ENCODE measurements at places on chromosomes 13 and 19.

DNA sequence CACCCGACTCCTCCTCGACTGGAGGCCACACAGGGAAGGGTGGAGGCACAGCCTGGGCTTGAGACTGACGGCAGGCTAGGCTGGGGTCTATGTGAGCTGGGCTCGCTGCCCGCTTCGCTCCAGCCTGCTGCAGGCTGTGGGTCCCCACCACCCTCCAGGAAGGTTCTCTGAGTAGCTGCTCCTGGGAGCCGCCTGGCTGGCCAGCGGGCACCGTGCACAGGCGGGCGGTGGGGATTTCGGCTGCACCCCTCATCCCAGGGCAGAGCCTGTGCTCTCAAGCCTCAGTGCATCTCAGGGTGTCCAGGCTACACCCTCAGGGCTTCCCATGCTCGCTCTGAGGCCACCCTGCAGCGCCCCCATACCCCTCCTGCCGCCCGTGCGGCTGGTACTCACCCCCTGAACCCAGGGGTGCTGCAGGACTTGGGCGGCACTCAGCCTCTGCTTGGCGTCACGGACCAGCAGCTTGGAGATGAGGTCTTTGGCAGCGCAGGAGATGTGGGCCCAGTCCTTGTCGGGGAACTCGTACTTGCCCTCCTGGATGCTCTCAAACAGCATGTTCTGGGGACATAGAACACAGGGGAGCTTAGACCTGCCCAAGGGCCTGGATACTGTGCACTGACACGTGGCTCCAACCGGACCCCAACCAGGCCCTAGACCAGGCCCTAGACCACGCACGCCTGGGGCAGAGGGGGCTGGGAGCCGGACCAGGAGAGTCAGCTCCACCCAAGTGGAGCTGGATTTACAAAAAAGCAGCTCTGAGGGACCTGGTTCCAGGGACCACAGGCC, 10.2 kb downstream of the MKNK2 start:
- DNase-seq, result no peak

DNA sequence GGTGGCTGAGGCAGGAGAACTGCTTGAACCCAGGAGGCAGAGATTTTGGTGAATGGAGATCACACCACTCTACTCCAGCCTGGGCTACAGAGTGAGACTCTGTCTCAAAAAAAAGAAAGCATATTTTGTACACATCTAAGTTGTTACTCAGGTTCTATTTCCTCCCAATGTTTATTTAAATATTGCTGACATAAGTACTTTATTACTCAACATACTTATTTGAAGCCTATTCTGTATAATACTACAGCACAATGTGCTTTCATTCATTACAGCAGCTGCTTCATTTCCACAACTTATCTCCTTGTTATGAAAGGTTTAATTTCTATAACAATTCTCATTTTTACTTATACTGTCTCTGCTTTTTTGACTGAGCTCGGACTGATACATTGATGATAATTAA, 495.7 kb downstream of the SLITRK1 start:
- DNase-seq, result no peak

- DNase-seq, result no peak
Observed at GRCh38 chr19:40056505-40056904, 474 bp upstream of the ZNF780B start.

DNA sequence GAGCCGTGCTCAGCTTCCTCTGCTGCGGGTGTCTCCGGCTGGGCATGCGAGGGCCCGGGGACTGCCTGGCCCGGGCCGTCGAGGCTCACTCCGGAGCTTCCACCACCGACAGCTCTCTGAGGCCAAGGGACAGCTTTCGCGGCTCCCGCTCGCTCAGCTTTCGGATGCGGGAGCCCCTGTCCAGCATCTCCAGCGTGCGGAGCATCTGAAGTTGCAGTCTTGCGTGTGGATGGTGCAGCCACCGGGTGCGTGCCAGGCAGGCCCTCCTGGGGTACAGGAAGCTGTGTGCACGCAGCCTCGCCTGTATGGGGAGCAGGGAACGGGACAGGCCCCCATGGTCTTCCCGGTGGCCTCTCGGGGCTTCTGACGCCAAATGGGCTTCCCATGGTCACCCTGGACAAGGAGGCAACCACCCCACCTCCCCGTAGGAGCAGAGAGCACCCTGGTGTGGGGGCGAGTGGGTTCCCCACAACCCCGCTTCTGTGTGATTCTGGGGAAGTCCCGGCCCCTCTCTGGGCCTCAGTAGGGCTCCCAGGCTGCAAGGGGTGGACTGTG, 1.2 kb downstream of the S1PR4 start:
- no peak for DNase-seq

DNA sequence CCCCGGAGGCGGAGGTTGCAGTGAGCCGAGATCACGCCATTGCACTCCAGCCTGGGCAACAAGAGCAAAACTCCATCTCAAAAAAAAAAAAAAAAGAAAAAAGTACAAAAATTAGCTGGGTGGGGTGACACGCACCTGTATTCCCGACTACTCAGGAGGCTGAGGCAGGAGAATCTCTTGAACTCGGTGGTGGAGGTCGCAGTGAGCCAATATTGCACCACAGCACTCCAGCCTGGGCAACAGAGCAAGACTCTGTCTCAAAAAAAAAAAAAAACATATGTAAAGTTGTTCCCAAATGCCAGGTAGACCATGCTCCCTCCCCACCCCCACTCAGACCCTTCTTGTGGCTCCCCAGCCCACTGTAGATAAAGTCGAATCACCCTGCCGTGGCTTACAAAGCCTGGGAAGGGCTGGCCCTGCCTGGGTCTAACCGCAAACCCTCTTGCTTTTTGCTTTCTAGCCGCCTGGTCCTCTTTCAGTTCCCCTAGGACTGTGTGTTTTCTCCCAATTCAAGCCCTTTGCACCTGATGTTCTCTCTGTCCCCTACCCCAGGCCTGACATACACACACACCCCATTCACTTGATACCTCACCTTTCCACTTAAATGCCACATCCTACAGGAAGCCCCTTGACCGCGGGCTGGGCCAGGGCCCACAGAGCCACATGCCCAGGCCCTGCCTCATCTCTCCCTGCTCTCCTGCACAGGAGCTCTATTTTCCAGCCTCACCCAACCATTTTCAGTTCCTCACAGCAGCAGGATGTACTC, 34.4 kb downstream of the MAP4K1 start:
- no peak for DNase-seq

- peak; percentile 23 for DNase-seq
Observed at GRCh38 chr13:44259045-44260027, 114.3 kb upstream of the SERP2 start.

DNA sequence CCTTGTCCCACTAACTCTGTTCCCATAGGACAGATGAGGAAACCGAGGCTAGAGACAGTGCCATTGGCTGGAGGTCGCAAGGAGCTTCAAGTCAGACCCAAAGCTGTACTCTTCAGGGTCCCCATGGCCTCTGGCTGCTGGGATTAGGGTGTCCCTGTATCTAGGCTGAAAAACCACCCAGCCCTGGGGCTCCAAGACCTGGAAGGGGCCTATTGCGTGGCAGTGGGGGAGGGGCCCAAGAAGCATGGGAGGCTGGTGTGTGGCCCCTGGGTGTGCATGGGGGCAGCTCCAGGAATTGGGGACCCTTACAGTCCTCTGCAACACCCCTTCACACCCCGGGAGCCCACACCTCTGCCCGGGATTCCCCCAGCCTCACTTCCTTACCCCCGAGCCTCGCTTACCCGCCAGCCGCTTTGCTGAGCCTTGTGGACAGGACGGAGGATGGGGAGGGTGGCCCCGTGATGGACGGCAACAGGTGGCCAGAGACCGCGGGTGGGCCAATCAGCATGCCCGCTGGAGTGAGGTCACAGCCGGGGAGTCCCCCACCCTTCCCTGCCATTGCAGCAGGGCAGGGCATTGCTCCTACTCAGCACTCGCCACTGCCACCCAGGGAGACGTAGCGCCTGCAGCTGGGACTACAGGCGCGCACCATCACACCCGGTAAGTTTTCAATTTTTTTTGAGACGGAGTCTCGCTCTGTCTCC, at the start of gene JSRP1:
Gene JSRP1, minus strand, starts transcription at position 436 of the 704 bp plus-strand sequence. CDS start 1,103 bp downstream, outside the sequence.
- DNase-seq, result peak; percentile 79
